Activated naive CD8-positive, alpha-beta T cell treated with anti-CD3 and anti-CD28 coated beads for 36 hours (primary cell): ENCODE measurements at places on chromosomes 6 and 20.

- no peak for DNase-seq
Measured at GRCh38 chr20:17693444-17694001, 6.2 kb upstream of the BANF2 start.

DNA sequence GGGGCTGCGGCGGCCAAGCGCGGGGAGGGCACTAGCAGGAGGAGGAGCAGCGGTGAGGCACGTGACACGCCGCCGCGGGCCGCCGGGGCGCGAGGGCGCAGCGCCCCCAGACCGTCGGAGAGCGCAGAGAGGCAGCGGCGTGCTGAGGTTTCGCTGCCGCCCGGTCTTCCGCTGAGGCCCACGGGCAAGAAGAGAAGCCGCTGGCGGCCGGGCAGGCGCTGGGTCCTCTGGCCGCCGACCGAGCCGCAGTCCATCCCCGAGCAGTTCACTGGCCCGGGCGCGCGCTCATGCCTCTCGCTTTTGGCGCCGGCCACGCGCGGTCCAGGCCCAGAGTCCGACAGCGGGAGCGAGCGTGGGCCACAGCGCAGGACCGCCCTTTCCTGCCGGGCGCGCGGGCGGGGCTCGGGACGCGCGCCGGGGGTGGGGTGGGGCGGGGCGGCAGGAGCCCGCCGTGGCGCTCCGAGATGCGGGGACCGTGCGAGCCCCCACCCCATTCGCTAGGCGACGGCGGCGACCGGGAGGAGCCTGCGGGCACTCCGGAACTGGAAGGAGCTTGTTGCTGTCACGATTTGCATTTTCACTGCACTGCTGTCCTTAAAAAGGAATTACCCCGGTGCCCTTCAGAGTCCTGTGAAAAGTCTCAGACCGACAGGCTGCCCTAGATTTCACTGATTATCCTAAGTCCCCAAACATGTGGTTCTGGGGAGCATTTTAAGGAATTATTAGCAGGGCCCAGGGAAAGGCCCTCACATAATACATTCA is at the start of gene MCUR1:
TSS of gene MCUR1 (minus strand) at position 382 of the 762 bp plus-strand sequence. CDS start at position 254, 128 bp downstream.
- DNase-seq = peak; percentile 89

GRCh38 chr6:157534977-157535339 is 154.0 kb downstream of the ZDHHC14 start:
- no peak for DNase-seq

DNA sequence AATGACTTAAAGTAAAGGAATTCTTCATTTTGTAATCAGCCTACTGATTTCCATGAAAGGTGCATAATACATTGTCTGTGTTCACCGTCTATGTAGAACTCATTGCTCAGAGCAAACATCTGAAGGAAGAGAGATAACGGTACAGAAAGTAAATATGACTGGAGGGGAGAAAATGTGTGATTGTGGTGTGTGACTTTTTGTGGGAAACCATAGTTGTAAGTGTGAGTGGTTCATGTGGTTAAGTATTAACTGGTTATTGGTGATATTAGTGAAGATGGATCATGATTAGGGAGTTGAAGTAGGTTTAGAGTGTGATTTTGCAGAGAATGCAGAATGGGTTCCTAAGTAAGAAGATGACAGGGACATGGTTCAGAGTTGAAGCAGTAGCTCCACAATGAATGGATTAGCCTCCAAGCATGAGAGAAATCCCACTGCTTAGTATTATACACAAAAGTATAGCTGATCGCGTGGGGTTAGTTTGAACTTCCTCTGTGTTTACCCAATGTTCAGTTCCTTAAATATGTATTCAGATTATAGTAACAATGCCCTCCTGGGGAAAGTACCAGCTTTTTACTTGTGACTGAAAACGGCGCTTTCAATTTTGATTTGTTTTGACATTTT is 368.9 kb downstream of the UTRN start:
- no peak for DNase-seq

- no peak for DNase-seq
Measured at GRCh38 chr6:155352811-155353210, 38.5 kb upstream of the TFB1M start.

DNA sequence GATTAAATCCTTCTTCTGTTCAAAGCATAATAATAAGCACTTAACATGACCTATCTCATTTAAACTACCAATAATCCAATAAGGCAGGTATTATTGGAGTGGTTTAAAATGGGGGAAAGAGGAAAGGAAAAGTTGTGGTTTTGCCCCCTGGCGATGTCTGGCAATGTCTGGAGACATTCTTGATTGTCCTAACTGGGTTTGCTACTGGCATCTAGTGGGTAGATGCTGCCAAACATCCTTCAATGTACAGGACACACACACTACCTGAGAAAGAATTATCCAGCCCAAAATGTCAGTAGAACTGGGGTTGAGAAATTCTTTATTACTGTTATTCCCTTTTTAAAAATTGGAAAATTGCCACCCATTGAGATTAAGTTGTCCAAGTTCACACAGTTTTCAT is 25.2 kb upstream of the SRSF6 start:
- no peak for DNase-seq

DNA sequence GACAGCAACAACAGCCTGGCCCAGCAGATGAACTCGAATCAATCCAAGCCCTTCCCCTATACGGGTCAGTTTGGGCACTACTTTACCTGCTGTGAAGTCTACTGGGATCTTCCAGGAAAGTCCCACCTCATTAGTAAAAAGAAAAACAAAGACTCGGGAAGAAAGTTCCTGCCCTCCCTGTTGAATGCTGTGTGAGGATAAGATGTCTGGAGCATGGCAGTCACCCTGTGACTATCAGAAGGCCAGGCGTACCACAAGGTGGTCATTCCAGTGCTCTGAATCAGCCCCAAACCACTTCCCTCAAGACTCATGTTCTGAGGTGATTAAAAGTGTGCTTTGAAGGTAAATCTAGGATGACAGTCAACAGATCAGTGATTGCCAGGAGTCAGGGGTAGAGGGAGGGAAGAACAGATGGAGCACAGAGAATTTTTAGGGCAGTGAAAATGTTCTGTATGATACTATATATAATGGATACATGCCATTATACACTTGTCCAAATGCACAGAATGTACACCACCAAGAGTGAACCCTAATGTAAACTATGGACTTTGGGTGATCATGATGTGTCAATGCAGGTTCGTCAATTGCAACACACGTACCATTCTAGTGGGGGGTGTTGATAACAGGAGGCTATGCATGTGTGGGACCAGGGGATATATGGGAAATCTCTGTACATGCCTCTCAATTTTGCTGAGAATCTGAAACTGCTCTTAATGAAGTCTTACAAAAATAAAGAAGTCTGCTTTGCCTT is 14.7 kb downstream of the FKBP1A start:
- no peak for DNase-seq

GRCh38 chr6:38272222-38272621 is 367.5 kb downstream of the BTBD9 start:
- DNase-seq = no peak

GRCh38 chr6:154319231-154319858 is 37.3 kb downstream of the IPCEF1 start:
- DNase-seq = no peak

- no peak for DNase-seq
Measured at GRCh38 chr6:6057442-6058053, 50.8 kb upstream of the NRN1 start.

DNA sequence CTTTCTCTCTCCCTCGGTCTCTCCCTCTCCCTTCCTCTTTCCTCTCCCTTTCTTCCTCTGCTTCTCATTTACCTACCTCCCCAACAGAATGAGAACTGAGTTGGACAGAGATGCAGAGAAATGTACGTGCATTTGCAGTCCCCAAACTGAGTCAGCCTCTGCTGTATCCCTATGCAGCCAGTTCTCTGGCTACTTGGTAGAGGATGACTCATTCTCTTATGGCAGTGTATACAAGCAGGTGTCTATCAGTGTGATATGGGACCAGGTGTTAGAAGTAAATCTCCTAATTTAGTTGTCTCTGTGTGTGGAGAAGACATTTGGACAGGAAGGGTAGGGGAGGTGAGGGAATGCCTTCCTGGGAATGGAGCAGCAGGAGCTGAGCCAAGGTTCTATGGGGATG is 470.8 kb downstream of the CD109 start:
- DNase-seq = no peak

DNA sequence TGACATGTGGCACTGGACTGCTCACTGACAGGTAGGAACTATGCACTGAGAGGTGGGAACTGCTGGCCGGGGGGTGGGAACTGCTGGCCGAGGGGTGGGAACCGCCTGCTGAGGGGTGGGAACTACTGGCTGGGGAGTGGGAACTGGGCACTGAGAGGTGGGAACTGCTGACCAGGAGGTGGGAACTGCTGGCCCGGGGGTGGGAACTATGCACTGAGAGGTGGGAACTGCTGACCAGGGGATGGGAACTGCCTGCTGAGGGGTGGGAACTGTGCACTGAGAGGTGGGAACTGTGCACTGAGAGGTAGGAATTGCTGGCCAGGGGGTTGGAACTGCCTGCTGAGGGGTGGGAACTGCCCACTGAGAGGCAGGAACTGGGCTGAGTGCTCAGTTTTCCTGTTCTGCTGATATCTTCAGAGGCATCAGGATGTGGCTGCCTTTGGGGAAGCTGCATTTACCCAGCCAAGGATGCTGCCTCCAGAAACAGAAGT is 90.2 kb downstream of the THBS2 start:
- no peak for DNase-seq

DNA sequence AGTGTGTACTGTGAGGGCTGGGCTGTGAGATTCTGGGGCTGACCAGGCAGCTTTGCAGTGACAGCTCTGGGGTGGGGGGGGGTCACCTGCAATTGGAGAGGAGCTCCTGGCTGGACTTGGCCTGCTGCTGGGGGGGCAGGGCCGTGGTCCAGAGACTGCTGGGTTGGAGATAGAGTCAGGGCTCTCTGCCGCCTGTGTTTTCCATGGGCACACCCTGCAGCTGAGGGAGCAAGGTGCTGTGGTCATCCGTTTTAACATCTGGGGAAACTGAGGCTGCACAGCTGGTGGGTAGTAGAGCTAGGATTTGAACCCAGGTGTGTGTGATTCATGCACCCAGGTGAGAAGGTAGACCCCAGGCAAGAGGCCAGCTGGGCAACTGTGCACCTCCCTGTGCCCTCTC is 7.3 kb downstream of the DLGAP4 start:
- DNase-seq = no peak

DNA sequence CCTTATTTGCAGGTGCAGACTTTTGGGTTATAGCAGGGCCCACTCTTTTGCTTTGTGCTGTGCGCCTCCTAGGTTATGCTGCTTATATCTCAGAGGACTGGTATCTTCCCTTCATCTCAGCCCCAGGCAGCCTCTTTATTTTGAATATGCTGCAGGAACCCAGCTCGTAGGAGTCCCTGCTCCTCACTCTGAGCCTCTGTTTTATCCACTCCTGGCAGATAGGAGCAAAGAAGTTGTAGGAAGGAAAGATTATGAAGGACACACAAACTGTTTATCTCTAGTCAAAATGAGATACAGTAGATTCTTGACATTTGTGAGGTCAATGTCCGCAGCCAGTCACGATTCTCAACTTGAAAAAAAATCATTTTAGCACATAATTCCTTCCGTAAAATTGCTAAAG is 15.6 kb downstream of the L3MBTL3 start:
- DNase-seq = no peak

- DNase-seq = no peak
Measured at GRCh38 chr6:103367212-103367611, 1492.5 kb downstream of the HACE1 start.

DNA sequence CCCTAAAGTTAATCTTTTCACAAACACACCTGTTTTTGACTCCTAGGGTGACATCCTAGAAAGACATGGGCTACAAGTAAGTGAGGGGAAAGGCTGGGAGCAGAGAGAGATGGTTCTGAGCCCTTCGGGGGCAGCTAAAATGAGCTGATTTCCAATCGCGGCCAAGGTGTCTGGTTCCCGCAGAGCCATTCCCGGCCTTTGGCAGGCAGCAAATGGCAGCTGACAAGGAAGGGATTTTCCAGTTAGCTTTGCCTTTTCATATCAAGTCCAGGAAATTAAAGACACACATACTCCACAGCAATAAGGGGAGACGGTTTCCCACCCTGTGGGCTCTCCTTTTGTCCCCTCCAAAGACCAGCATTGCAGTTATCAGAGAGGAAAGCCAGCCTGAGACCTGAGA is 228.5 kb downstream of the ZMYND8 start:
- DNase-seq = no peak

DNA sequence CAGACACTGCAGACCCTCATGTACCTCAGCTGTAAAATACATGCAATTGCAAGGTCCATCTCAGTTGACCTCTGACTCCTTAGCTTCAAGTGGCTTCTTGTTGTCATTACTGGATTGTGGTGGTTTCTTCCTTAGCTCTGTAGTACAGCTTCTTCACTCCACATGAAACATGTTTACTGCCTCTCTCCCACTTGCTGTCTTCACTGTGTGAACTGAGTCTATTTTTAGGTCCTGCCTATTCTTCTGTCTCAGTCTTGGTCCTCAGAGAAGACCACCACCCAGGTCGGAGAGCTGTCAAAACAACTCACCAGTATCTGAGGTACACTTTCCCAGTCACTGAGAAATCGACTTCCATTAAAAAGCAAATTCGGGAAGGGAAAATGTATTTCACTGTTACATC is 50.2 kb upstream of the EYA4 start:
- DNase-seq = no peak

GRCh38 chr6:129680633-129681032 is 29.3 kb downstream of the ARHGAP18 start:
- no peak for DNase-seq

- no peak for DNase-seq
Measured at GRCh38 chr6:169158691-169159090, 95.0 kb downstream of the THBS2 start.
